Hematopoietic multipotent progenitor cell treated with erythropoietin and hydrocortisone succinate and interleukin-3 and kit ligand, for 6 days (in vitro differentiated cells): ENCODE measurements at places on chromosomes 4 and X.
A peak's percentile ranks its signal among the peaks of the same experiment; 100 is the strongest.

DNA sequence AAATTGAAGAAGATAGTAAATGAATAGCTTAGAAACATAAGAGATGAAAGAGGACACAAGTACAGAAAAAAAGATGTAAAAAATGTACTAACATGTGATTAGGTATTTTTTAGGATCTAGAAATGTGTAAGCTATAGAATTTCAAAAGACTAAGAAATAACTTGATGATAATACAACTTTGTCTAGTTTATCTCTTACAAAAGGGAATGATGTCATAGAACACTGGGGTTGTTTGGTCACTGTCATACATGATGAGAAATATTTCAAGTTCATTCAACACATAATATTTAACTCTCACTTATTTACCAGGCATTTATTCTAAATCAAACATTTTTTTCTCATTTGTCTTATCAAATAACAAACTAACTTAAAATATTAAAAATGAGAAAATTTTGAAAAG, 18.5 kb downstream of the STBD1 start:
- no peak for DNase-seq

GRCh38 chr4:136805617-136806016, 726.7 kb downstream of the PCDH18 start:
- DNase-seq = no peak

DNA sequence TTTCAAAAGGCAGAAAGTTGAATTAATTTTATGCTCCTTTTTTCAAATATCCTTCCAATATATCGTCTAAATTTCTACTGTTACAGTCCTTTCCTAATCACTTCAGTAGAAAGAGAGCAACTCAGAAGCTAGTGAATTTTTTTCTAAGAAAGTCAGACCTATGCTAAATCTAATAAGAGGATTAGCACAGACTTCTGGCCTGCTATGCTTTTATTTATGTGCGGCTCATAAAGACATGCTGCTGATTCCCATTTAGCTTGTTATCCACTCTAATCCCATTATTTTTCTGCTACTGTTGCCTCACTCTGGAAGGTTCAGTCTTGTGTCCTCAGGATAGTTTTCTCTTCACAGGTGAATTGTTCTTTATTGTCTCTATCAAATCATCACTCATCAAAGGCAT, 473.5 kb upstream of the FAM241A start:
- DNase-seq = no peak

DNA sequence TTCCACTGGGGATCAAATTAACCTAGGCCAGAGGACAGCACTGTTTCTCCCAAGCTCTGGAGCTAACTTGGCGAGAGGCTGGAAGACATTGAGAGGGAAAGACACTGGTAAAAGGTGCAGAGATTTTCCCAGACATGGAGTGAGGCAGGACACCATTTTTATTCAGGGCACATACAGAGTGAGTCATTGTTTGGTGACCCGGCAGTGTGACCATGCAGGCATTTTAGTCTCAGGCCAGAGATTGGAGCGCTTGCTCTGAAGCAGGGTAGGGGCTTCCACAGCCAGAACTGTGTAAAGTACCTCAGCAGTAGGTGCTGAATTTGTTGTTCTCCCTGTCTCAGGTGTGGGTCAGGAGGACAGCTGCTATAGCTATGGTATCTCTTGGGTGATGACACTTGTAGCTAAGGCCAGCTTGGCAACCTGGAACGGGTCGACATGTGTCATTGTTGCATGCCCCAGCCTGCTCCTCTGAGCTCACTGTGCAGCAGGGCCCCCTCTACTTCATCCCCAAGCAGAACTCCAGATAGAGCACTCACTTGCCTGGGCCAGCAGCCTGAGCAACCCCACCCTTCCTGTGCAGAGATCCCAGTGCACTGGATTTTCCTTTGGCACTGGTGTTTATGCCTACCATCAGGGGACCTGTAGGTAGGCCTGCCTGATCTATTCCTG, 79.8 kb upstream of the ATP8A1 start:
- DNase-seq = no peak

DNA sequence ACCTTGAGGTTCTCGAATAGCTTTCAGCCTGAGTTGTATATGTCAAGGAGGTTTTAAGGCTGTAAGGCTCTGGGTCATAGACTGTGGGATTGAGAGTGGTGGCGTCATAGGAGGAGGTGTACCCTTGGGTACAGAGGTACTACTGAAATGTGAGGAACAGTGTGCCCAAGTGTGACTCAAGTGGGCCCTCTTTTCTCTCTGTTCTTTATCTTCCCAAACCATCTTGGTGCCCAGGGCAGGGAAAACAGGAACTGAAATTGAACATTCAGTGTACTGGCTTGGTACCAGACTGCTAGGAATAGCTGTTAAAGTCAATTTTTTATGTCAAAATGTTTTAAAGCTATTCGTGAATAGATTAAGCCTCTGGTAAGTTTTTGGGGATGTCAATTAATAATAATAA, 136.2 kb upstream of the RPS6KA3 start:
- DNase-seq = no peak

DNA sequence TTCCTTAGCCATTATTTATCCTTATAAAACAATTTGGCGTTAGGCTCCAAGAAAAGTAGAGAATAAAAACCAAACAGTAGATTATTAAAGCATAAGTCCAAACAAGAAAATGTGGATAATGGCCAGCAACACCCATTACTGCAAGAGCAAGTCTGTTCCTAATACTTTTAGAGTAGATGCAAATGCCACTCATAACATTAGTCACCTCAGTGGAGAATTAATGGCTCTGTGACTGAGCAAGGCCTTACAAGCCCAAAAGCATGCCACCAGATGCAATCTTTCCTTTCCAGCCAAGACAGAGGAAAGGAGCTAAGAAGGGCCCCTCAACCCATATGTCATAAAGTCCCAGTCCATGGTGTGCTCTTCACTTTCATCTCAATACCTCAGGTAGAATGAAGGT, 373.8 kb downstream of the OPHN1 start:
- no peak for DNase-seq

DNA sequence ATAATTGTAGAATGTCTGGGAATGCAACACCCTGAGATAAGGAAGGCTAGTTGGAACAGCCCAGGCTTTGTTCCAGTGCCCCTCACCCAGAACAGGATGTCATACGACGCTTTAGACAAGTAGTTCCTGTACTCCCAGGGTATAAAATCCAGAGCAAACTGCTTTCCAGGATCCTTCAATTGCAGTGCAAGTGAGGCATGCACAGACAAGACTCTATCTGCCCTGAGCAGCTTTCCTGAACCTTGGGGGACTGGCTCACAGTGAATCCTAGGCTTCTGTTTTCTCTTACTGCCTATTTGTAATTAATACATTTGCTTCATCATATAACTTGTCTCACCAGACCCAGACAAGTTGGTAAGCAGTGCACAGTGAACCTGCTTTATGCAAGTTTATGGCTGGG, 48.4 kb upstream of the IL9R start:
- DNase-seq = no peak

- DNase-seq = no peak
Observed at GRCh38 chr4:73208376-73208775, 50.2 kb downstream of the ANKRD17 start.

GRCh38 chr4:187491959-187492358, 503.6 kb upstream of the ZFP42 start:
- DNase-seq = no peak

GRCh38 chr4:30854531-30854930, 134.4 kb downstream of the PCDH7 start:
- no peak for DNase-seq

GRCh38 chrX:25002661-25003020, 13.1 kb downstream of the ARX start:
- no peak for DNase-seq

GRCh38 chr4:12411072-12411471, 982.4 kb upstream of the HS3ST1 start:
- DNase-seq = no peak

DNA sequence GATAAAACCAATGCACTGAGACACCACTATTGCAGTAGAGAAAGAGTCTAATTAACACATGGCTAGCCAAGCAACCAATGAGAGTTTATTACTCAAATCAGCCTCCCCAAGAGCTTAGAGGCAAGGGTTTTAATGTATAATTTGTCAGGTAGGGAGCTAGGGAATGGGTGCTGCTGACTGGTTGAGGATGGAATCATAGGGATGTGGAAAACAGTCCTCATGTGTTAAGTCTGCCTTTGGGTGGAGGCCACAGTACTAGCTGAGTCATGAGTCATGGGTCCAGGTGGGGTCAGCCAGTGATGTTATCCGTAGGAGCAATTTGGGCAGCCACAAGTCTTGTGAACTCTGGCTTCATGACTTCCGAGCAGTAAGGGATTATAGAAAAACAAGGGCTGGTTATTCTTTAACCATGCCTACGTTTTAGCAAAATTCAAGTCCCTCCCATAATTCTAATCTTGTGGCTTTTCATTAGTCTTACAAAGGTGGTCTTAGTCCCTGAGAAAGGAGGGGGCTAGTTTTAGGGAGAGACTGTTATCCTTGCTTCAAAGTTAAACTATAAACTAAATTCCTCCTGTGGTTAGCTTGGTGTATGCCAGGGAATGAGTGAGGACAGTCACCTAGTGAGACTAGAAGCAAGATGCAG, 25.1 kb upstream of the PLAC8 start:
- no peak for DNase-seq

DNA sequence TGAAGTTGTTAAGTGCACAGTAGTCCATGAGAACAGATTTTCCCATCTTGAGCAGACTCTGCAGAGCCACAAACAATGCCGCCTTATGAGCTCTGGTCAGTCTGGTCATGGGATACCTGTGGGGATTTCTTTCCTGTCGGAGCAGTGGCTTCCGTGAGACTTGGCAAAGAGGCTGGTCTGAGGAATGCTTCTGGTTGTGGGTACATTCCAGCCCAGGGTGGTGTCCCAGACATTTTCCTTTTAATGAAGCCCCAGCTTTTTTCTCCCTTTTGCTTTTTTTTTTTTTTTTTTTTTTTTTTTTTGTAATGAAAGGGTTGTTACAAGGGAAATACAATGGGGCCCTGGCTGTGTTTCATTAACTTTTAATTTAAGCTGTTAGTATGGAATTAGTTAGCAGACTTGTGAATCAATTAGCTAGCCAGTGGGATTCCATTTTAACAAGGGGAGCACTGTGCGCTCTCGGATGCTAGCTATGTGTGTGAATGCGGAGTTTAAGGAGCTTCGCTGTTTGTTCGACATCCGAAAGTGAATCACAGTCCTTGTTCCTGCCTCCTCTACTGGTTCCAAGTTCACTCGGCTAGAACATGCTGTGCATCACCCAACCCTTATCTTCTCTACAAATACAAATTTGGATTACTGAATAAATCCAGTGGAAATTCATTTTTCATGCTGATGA, 225.1 kb downstream of the CBR4 start:
- no peak for DNase-seq

DNA sequence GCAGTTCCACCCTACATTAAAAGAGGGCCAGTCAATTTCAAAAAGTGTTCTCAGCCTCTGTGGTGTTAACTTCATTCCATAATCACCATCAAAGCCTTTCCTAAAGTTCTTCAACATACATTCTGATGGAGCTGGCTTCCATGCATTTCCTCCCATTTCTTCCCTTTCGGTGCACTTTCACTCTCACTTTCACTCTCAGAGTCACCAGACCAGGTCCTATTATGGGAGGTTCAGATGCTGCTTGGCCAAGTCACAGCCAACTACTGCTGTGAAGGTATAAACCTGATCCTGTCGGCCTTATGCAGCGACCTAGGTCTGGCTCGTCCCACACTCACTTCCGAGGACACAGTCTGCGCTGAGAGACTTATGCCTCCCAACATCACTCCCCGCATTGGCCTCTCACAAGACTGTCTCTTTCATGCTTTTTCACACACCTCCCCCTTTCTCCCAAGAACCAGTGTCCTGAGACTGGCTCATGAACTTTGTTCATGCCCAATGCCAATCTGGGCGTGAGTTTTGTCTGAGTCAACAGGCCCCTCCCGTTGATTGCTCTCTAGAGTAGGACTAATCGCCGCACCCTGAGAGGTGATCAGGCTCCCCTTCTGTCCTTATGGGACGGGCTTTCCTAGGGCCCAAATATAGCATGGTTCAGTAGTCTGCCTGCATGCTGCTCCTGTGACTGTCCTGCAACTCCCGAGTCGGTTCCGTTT, 60.8 kb upstream of the XAGE1B start:
- DNase-seq = no peak

DNA sequence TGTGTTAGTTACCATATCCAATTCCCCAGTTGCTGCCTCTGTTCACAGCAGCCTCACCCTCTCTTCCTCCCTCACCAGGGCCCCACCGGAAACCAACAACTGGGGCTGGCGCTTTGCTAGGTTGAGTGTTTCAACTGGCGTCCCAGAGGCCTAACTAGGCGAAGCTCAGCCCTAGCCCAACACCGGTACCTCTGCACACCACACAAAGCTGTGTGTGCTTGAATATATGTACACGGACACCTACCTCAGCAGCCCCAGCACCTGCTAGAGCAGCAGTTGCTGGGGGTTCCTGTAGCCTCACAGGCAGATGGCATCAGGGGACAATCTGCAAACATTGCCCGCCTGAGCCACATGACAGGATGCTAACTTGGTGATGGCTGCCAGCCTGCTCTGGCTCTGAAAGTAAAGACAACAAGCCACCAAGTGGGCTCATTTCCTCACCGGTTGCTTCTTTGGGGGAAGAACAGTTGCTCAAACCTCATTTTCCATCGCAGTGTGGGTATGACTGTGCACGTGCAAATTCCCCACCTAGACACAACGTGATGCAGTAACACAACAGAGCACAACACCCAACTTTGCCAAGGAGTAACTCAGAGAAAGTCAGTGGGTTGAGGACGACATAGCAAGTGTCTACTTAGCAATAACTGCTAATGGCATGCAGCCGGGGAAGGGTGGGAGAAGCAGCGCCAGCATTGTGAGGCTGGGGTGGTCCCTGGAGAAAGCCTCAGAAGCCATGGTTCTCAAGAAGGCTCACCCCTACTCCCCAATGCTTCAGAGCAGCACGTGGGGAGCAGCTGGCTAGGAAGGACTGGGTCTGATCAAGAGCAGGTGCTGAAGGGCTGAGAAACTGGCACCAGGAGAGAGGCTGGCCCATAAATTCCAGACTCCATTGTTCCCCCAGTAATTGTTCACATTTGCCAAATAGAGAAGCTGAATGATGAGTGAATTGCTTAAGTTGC, 139.5 kb downstream of the SH3KBP1 start:
- DNase-seq = peak; percentile 54

- DNase-seq = no peak
Observed at GRCh38 chr4:90970021-90970420, 842.8 kb downstream of the CCSER1 start.

DNA sequence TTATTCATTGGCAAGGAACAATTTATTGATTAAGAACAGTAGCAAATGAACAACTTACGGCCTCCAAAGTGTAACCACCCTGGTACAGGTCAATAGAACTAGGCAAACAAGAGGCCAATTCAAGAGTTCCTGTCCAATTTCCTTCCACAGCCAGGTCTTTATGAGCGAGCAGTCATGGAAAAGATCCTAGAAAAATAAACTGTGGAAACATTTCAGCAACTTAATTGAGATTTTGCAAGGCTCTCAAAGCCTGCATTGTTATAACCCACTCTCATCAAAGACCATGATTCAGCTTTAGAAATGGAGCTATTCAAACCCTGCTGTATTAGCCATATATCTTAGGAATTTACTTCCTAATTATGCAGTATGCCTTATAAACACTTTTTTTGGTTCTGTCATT, 43.6 kb downstream of the UNC5C start:
- no peak for DNase-seq

GRCh38 chr4:14152834-14153519, 525.5 kb upstream of the BOD1L1 start:
- no peak for DNase-seq

- DNase-seq = no peak
Observed at GRCh38 chr4:2271279-2272025, 9.5 kb upstream of the MXD4 start.
